ENCODE measurements at places on chromosomes 2 and 18.
A peak's percentile ranks its signal among the peaks of the same experiment; 100 is the strongest.

DNA sequence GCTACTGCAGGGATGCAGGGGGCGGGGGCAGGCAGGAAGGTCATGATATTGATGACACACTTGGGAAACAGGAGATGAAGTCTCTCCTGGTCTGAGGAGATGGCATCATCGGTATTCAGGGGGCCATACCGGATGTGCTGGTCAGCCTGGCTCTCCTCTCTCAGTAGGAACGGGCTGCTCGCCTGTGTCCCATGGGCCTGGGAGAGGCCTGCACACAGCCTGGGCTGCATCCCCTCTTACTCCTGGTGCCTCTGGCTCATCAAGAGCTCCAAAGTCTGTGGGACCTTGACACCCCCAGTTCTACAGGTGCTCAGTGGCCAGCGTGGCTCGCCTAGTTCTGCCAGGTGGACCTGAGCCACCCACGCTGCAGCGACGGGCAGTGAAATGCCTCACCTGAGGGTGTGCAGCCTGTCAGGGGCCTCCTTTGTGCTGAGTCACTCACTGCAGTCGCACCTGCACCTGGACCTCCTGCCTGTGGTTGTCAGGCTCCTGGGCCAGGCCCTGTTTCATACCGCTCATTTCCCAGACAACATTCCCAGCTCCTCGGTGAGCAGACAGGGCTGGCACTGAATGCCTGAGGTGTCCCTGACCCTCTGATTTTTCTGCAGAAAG lies 18.6 kb upstream of the CNDP1 start:
- DNase-seq, result no peak

GRCh38 chr2:54499661-54500060 lies 43.5 kb downstream of the SPTBN1 start:
- no peak for DNase-seq

DNA sequence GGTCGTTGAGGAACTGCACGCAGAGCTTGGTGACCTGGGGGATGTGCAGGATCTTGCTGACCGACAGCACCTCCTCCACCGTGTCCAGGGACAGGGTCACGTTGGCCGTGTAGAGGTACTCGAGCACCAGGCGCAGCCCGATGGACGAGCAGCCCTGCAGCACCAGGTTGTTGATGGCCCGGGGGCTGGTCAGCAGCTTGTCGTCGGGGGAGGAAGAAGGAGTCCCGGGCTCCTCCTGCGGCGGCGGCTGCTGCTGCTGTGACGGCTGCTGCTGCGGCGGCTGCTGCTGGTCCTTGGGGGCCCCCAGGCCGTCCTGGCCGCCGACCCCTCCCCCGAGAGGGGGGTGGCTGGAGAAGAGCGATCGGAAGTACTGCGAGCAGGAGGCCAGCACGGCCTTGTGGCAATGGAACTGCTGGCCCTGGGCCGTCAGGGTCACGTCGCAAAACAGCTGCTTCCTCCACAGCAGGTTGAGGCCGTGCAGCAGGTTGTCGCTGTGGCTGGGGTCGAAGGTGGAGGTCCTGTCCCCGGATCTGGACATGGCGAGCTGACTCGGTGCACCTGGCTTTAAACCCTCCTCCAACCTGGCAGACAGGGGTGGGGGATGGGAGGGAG lies 2.7 kb downstream of the KLHL14 start:
- peak; percentile 70 for DNase-seq

DNA sequence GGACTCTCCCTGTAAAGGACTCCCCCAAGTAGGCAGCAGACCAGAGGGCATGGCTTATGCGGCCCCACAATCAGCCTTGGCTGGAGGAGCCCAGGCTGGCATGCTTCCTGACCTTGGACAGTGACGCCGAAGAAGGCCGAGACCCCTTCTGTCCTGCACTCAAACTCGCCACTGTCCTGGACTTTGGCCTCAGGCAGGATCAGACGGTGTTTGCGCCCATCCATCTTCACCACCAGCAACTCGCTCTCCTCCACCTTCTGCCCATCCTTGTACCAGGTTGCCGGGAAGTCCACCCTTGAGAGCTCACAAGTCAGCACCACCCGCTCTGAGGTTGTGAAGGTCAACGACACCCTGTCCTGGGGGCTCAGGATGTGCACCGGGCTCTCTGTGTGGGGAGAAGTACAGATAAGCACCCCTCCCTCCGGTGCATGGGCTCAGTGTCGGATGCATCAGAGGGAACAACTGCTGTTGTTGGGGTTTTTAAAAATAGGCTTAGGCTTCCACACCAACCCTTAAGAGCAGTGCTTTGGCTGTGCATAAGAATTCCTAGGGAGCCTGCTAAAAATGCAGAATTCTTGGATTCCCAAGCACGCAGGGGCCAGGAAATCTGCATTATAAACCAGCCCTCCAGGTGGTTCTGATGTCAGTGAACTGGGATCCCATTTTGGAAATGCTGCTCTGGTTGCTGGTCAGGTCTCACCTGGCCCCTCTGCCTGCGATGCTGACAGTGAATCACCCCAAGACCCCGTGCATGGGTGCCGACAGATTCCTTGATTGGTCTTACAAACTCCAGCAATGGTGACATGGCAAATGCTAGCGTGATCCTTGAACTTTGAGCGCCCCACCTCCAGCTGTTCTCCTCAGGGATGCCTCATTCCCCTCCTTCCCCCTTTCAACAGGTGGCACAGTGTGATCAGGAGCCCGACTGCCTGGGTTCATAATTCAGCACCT lies 5.9 kb downstream of the OBSL1 start:
- peak; percentile 88 for DNase-seq

GRCh38 chr2:192286093-192286701 lies 91.5 kb upstream of the TMEFF2 start:
- no peak for DNase-seq

DNA sequence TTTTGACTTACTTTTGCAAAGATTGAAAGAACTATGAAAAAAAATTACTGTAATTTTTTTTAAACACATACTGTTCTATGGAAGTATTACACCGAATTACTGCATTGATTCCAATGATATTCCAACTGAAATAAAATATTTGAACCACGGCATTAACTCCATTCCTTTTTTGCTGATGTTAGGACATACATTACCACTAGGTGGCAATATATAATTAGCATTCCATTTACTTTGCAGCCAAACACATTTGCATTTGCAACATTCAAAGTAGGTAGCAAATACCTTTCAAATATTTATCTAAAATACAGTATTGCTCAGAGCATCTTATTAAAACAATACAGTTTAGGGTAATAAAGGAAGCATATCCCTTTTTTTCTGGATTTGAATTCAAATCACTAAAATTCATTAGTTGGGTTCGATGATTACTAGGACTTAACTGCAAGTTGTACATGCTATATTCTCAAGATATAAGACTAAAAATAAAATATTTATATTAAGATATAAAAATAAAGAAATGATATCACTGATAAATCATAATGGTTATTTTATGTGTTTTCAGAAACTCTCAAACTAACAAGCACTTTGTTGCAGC lies 31.3 kb downstream of the LANCL1 start:
- no peak for DNase-seq

DNA sequence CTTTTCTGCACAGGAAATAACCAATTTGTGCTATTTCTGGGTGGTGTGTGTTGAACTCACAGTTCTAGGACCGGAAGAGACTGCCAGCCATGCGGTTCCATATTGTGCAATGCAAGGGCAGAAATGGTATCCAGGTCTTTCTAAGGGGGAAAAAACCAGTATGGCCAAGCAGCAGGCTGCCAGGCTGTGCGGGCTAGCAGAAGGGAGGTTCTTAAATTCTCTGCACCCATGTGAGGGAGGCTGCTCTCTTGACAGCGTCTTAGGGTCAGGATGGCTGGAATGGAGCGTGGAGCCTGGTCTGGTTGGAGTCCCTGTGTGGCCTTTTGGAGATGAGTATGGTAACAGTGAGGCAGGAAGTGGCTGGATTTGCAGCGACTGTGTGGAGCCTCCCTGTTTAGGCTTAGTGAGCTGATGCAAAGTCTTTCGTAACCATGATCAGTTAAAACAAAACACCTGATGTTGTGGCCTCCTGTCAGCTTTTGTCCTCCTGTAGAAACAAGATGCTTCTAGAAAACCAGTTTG lies 52.6 kb downstream of the NCK2 start:
- DNase-seq, result no peak

DNA sequence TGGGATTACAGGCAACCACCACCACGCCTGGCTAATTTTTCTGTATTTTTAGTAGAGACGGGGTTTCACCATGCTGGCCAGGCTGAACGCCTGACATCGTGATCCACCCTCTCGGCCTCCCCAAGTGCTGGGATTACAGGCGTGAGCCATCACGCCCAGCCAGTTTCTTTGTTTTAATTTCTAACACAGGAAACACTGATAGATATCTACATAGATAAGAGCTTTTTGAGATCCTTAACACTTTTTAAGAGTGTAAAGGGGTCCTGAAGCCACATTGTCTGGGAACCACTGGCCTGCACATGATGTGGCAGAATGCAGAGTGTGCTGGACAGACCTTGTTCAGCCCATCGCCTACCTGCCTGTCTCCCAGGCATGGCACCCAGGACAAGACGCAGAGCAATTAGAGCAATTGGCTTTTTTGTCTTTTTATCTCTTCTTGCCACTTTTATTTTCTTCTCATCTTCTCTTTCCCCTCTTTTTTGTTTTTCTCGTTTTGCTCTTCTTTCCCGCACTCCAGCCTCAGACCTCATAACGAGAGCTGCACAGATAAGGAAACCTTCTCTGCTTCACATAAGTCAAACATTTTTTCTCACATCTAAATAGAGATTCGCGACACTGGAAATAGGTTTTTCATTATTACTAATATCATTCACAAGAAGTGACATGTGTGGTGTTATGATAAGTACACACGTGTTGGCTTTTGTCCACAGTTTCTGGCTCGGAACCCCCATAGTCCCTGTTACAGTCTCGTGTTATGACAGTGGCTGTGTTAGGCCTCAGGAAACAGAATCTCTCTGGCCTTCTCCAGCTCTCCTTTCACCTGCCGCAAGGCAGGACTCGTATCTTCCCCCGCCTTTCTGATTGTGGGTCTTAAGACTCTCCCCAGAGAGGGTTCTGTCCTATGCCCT lies 25.2 kb upstream of the GPR55 start:
- DNase-seq, result no peak

- no peak for DNase-seq
Measured at GRCh38 chr18:9817286-9817685, 68.5 kb upstream of the TXNDC2 start.

- DNase-seq, result no peak
Measured at GRCh38 chr2:143955401-143956065, 564.4 kb downstream of the ZEB2 start.

DNA sequence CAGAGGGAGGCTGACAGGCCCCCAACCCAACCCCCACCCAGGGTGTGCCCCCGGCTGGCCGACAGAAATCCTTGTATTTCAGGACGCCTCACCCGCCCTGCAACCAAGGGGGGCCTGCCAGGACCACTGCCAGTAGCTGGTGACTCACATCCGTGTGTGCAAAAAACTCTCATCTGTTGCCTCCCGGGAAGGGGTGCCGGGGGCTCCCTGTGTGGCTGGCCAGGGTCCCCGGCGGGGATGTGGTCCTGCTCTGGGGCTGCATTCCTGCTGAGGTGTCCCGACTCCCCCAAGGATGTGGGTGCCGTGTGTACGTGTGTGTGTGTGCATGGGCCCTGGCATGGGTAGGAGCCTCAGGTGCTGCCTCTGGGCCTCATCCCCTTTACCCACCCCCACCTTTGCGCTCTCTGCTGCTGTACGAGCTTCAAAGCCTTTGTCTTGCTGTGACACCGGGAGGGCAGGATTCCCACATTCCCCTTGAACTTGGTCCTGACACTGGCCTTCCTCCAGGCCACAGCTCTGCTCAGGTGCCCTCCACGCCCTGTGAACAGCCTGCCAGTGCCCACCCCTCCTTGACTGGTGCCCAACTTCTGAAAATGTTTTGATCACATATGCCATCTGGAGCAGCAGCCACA lies 226.3 kb upstream of the HDAC4 start:
- DNase-seq, result peak; percentile 70

Measured in H7 (cell line).